ENCODE measurements at places on chromosomes 4 and X.

DNA sequence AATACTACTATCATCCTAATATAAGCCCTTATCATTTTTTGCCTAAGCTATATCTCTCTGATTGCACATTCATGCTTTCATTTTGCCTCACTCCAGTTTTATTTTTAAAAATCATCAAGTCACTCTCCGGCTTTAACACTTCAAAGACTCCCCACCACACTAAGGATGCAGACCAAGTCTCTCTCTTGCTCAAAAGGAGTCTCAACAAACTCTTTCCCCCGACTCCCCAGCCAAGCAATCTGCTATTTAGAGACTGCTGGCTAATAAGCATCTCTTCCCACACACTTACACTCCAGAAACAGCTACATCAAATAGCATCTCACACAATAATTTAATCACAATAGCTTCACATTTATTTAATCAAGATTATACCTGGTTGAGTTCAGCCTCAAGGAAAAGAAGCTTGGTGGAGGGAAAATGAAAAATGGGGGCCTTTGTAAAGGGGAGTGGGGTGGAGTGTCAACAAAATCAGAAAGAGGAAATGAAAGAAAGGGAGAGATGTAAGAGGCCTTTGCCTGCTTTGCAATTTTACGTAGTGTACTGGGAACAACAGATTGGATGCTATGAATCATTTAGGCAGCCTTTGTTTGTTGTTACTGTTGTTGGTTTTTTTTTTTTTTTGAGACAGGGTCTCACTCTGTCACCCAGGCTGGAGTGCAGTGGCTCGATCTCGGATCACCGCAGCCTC, 104.1 kb upstream of the MCF2 start:
- no peak for DNase-seq

- peak; percentile 14 for DNase-seq
Observed at GRCh38 chr4:25144870-25145481, 15.3 kb downstream of the SEPSECS start.

- DNase-seq, result no peak
Observed at GRCh38 chr4:145171911-145172310, 8.5 kb downstream of the OTUD4 start.

GRCh38 chrX:68659385-68659784, 11.9 kb downstream of the STARD8 start:
- no peak for DNase-seq

DNA sequence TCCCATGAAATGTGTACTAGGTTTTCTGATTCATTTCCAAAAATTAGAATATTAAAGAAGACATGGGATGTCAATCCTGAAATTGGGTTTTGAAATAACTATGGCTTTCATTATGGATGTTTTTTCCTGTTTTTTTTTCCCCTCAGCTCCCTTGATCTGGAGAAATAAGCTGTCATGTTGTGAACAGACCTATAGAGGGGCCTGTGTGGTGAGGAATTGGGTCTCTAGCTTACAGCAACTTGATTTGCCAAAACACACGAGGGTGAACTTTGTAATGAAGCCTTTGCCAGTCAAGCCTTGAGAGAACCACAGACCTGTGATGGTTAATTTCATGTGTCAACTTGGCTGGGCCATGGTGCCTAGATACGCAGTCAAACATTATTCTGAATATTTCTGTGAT, 2413.6 kb downstream of the PCDH7 start:
- no peak for DNase-seq

- no peak for DNase-seq
Observed at GRCh38 chr4:152981842-152982241, 45.7 kb downstream of the FHDC1 start.
